T-cell (primary cell): ENCODE measurements at places on chromosomes 2 and 18.

- H3K27me3 ChIP-seq, result no peaks in the 10 kb centered on the region
- H3K27ac ChIP-seq, result no peak overlapping the region
- H3K4me3 ChIP-seq, result no peak overlapping the region
- no peaks in the 10 kb centered on the region for H3K36me3 ChIP-seq
- no peak for DNase-seq
Observed at GRCh38 chr2:122136056-122136455, 380.6 kb downstream of the TSN start.

DNA sequence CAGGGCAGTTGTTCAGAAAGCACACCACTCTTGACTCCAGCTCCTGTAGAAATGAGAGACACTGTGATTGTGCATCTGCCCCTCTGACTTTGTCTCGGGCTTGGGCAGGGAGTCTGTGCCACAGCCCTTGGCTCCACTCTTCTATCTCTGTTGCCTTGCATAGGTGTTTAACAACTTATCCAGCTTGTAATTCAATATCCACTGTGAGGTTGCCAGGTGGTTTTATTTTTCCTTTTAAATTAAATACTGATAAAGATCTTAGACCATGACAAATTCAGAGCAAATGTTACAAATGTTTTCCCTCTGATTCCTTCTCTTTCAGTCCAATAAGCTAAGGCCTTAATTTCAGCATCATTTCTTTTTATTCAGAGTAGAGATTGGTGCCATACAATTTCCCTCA lies 421.7 kb downstream of the STK39 start:
- H3K4me1 ChIP-seq, result no peaks in the 10 kb centered on the region
- DNase-seq, result no peak
- no peak overlapping the region for H3K27ac ChIP-seq
- peaks cover 6% of the 10 kb centered on the region for H3K27me3 ChIP-seq
- H3K4me3 ChIP-seq, result no peak overlapping the region

GRCh38 chr2:9990736-9991135 lies 39.2 kb downstream of the GRHL1 start:
- H3K4me3 ChIP-seq, result no peak overlapping the region
- no peak for DNase-seq
- no peaks in the 10 kb centered on the region for H3K4me1 ChIP-seq
- no peaks in the 10 kb centered on the region for H3K36me3 ChIP-seq
- H3K27ac ChIP-seq, result no peak overlapping the region

GRCh38 chr18:74645679-74646078 lies 48.0 kb downstream of the ZNF407 start:
- no peak overlapping the region for H3K27ac ChIP-seq
- peaks cover 2% of the 10 kb centered on the region for H3K4me1 ChIP-seq
- peaks cover 4% of the 10 kb centered on the region for H3K36me3 ChIP-seq
- H3K27me3 ChIP-seq, result no peaks in the 10 kb centered on the region

DNA sequence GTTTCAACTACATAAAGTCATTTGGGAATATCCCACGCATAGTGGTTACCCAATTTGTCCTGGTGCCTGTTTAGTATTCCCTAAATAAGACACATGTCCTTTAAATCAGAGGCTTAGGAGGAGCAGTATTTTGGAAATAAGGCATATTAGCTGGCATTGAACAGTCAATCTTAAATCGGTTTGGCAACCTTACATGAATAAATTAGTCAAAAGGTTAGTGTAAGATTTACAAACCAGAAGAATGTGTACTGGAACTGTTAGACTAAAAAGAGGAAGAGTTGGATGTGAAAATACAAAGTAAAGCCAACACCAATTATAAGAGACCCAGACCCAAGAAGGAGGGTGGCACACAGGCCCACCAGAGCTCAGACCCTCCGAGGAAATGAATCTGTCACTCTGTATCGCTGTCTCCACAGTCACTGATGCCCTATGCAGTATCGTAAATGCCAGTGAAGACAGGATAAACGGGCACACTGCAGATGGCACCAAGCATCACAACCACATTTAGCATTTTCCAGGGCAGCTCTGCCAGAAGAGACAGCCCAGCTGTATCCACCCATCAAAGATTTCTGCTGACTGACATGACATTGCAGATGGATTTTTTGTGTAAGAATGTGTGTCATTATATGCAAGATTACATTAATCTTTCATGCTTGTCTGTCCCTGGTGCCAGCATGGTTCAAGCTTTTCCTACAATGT lies 90.4 kb downstream of the CERKL start:
- no peaks in the 10 kb centered on the region for H3K36me3 ChIP-seq
- no peak overlapping the region for H3K27ac ChIP-seq
- H3K4me3 ChIP-seq, result no peak overlapping the region
- H3K4me1 ChIP-seq, result no peaks in the 10 kb centered on the region

DNA sequence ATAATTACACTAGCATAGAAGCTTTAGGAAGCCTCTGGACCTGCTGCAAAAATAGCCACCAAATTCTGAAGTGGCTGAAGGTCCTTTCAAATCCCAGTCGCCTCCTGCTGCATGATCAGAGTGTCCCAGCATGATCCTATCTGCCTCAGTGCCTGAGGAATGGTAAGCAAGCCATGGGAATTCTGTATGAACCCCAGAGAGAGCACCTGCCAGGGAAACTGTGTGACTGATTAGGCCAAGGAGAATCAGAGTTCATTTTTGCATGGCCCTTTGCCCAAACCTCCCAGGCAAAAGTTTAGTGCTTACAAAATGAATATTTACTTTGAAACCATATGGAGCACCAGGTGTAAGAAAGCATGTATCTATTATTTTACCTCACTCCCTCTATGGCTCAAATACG lies 221.4 kb downstream of the ARL4C start:
- no peak overlapping the region for H3K27ac ChIP-seq
- H3K27me3 ChIP-seq, result no peaks in the 10 kb centered on the region
- no peak overlapping the region for H3K4me3 ChIP-seq
- H3K36me3 ChIP-seq, result no peaks in the 10 kb centered on the region

GRCh38 chr2:110960954-110961353 lies 159.8 kb upstream of the BCL2L11 start:
- peaks cover 12% of the 10 kb centered on the region for H3K27me3 ChIP-seq
- no peak for DNase-seq
- no peaks in the 10 kb centered on the region for H3K4me1 ChIP-seq
- no peaks in the 10 kb centered on the region for H3K36me3 ChIP-seq

GRCh38 chr18:62377131-62377807 lies 52.2 kb downstream of the TNFRSF11A start:
- no peak for DNase-seq
- H3K4me1 ChIP-seq, result no peaks in the 10 kb centered on the region
- no peaks in the 10 kb centered on the region for H3K27me3 ChIP-seq

- no peak for DNase-seq
- H3K27ac ChIP-seq, result no peak overlapping the region
- H3K27me3 ChIP-seq, result no peaks in the 10 kb centered on the region
- no peaks in the 10 kb centered on the region for H3K36me3 ChIP-seq
- H3K4me3 ChIP-seq, result no peak overlapping the region
Observed at GRCh38 chr2:230578106-230578505, 134.5 kb upstream of the CAB39 start.

DNA sequence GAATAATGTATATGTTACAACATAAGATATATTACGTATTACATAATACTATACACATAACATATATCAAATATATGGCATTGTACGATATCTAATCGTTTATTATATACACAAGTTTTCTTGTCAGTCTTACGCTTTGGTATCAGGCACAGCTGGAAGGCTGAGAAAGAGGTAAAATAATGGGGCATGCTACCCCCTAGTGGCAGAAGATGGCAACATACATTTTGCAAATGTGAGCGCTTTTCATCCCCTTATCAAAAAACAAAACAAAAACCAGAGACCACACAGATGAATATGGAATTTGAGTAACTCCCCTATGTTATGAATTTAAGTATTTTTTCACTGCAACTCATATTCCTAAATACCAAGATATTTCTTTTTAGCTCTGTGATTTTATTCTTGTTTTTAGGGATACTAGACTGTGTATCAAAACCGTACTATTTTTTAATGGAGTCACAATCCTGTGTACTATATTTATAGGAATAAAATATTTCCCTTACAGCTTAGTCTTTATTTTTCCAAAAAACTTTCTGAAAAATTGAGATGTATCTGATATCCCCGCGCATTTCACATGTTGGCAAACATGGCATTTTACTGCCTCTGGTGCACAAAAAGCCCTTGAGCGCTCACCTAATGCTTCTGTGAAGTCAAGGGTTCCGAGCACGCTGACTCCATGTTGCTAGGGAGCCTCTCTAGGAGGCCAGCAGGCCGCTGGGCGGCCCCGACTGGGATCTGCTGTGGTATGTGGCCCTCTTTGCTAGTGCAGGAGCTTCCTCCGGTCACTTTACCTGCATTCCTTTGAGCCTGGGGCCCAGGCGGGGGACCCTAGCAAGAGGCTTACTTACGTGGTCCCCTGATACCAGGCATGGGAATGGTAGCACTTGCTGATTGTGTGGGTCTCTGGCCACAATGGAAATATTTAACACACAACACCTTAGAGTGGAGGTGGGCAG lies 62.5 kb downstream of the SLC4A3 start:
- H3K27me3 ChIP-seq, result peaks cover 2% of the 10 kb centered on the region
- H3K4me1 ChIP-seq, result no peaks in the 10 kb centered on the region
- no peak overlapping the region for H3K4me3 ChIP-seq
- H3K27ac ChIP-seq, result no peak overlapping the region
- no peaks in the 10 kb centered on the region for H3K36me3 ChIP-seq
- DNase-seq, result peak; percentile 4

DNA sequence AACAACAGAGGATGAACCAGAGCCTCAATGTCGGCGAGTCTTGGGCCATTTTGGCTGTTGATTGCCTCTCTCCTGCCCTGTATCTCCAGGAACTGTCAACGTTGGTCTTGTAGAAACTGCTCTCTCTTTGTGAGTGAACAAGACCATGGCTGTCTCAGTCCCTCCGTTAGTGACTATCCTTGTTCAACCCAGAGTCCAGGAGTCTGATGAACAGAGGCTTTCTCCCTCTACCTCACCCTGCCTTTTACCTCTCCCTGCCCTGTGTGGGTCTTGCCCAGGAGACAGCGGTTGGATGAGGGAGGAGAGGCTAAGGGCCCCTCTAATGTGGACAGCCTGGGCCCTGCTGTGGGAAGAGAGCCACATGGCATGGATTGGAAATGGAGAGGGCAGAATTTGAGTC lies 32.8 kb downstream of the INPP4A start:
- H3K4me3 ChIP-seq, result no peak overlapping the region
- no peak for DNase-seq
- H3K27ac ChIP-seq, result peak overlapping the region; percentile 34
- peaks cover 10% of the 10 kb centered on the region for H3K36me3 ChIP-seq
- no peaks in the 10 kb centered on the region for H3K27me3 ChIP-seq

DNA sequence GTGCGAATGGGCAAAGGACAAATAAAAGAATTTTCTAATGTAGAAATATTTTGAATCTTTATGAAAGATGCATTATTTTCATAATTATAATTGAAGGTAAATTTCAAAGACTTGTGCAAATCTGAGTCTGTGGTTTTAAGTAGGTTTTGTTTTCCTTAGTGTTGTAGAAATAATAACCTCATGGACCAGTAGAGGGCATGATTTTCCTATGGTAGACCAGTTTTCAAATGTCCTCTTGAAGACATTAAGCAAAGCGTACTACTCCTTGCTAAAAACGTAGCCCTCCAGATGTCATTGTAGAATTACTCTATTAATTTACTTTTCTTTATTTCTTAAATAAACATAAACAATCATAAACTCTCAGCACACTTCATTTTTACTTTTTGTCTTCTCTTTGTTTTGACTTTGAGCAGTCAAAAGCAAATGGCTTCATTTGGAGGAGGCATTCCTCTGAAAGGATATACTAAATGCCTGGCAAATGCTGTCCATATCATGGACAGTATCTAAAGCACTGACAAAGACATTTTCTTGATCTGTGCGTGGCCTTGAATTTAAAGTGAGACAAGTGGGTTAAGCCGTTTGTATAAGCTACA lies 85.8 kb upstream of the FAM237A start:
- no peak overlapping the region for H3K27ac ChIP-seq
- peaks cover 6% of the 10 kb centered on the region for H3K4me1 ChIP-seq
- H3K4me3 ChIP-seq, result no peak overlapping the region
- H3K36me3 ChIP-seq, result no peaks in the 10 kb centered on the region
- no peaks in the 10 kb centered on the region for H3K27me3 ChIP-seq
- DNase-seq, result no peak

DNA sequence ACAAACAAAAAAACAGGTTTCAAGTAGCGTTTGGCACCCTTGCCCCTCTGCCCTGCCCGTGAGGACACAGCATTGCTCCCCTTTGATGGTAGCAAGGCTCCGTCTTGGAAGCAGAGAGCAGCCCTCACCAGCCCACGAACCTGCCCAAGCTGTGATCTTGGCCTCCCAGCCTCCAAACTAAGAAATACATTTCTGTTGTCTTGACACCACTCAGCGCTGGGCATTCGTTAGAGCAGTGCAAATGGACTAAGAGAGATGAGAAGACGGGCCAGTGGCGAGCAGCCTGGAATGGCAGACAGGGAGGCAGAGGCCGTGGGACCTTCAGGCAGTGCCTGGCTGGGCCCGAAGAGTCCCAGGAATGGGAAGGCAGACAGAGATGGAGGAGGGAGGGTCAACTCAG lies 109.8 kb downstream of the SH3BP4 start:
- DNase-seq, result no peak
- H3K4me3 ChIP-seq, result no peak overlapping the region
- H3K27ac ChIP-seq, result no peak overlapping the region

DNA sequence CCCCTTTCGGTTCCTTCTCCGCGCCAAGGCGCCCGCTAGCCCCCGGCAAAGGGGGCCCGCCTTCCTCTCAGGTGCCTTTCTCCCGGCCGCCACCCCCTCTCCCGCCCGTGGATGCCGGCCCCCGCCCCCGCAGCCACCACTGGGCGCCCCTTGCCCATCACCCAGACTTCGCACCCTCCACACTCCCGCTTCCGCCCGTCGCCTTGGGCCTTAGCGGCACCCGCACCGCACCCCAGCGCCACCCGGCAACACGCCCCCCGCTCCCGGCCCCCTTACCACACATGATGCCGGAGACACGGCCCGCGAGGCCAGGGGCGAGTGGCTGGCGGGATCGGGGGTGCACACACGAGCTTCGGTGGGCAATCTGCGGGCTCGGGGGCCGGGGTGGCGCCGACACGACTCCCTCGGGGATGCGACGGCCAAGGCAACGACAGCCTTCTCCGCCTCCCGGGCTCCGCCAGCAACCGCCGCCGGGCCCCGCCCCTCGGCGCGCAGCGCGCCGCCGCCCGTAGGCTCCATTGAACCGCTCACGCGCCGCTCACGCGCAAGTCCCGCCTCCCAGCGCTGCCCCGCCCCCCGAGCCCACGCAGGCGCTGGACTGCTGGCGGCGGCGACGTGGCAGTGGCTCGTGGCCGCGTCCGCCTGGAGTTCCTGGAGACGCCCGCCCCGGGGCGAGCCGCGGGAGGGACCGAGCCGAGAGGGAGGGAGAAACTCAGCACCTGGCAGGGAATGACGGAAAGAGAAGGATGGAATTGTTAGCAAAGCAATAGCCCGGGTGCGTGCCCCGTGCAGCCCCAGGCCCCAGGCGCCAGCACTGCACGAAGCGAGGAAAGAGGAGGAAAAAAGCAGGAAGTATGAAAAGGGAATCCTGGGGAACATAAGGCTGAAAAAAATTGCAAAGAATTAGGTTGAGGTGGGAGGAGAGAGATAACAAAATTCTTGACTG lies at the start of gene GFPT1:
Gene GFPT1 (minus strand): TSS at position 439 of the 946 bp plus-strand sequence. CDS start 156 bp downstream, at position 283.
- H3K4me1 ChIP-seq, result peaks cover 15% of the 10 kb centered on the region
- DNase-seq, result peak; percentile 92
- peak within 1 kb of the TSS; percentile 48 for H3K27ac ChIP-seq
- no peaks in the 10 kb centered on the region for H3K36me3 ChIP-seq
